ENCODE measurements at places on chromosomes 11 and 22. TPM values are rescaled to one million over a fixed set of nuclear protein-coding genes. Genes with fewer than 3 reads are reported as not detected.

The C11orf86 gene
- not detected for polyA plus RNA-seq

The IL18 gene
- 9.9 TPM for polyA plus RNA-seq

The NCF4 gene
- polyA plus RNA-seq: 2.0 TPM

The C11orf97 gene
- 0.20 TPM for polyA plus RNA-seq

The SCUBE1 gene
- polyA plus RNA-seq: 8.7 TPM

The SYT13 gene
- 12.6 TPM for polyA plus RNA-seq

The ARSA gene
- polyA plus RNA-seq: 15.2 TPM

DNA sequence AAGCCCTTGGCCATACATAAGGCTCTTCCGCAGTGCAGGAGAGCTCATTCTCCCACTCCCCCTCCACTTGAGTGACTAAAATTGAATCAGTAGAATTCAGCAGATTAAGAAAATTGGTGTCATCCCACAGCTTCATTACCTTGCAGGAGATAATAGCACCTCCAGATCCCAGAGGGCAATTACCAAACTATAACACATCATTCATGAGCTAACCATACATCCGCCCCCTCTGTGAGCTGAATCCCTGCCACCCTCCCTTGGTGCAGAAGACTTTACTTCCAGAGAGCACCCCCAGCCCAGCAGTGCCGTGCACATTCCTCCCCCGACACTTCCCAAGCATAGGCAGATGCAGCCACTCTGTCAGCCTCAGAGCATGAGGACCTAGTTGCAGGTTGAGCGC is 496.5 kb upstream of the B3GAT1 start:
- no peak for DNase-seq

GRCh38 chr11:121563003-121563402 is 110.2 kb upstream of the SORL1-AS1 start:
- DNase-seq: no peak

- no peak for DNase-seq
Measured at GRCh38 chr11:78344676-78345075, 72.9 kb downstream of the GAB2 start.

- no peak for DNase-seq
Measured at GRCh38 chr11:27452147-27452546, 20.4 kb downstream of the LGR4 start.

GRCh38 chr22:35631597-35631996 is 14.5 kb upstream of the MB start:
- DNase-seq: no peak

DNA sequence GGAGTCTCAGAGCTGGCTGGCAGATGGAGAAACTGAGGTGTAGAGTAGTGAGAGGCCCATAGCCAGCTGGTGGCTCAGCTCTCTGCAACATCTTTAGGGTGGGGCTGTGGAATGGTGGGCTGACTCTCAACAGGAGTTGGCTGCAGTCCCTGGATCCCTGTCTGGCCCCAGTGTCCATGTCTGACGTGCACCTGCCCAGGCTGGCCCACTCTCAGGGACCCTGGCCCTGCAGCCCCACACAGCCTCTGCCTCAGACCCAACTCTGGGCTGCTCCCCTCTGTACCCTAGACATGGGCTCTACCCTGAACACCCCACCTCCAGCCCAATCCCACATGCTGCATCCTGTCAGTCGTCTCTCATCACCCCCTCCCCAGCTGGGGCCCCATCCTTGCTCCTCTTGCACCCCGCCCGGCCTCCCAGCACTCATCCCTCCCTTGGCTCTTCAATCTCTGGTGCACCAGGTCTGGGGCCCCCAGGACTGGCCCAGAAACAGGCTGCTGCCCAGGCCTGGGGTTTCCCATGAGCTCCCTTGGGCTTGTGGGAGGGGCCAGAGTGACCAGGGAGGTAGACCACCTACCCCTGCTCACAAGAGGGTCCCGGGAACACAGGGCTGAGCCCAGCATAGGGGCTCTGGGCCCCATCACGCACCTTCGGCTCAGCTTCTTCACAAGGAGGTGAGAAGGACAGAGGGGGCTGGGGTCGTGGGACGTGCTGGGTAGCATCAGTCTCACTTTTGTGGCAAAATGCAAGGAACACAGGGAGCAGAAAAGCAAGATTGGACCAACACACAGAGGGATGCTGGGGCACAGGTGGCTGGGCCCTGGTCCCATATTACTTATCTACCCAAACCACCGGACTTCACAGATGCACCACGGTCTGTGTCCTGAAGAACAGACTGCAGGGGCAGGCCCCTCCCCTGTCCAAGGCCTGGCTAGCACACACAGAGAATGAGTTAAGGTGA is 31.5 kb downstream of the ARVCF start:
- no peak for DNase-seq

DNA sequence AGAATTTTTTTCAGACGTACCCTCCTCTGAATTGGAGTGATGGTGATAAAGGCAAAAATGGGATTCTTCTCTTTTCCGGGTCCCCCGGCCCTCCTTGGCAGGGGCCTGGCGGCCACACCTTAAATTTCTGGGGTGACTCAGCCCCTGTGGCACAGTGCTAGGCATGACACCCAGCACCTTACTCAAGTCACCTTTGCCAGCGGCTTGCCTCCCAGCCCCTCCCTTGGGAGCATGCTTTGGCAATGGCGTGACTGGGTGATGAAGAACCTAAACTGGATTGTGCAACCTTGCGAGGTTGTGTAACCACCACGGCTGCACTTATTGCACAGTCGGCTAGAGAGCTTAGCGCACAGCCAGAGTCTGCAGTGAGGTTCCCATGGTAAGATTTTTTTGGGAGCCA is 16.2 kb upstream of the LDLRAD3 start:
- DNase-seq: no peak

GRCh38 chr11:60942970-60943565 is 8.9 kb downstream of the SLC15A3 start:
- no peak for DNase-seq

DNA sequence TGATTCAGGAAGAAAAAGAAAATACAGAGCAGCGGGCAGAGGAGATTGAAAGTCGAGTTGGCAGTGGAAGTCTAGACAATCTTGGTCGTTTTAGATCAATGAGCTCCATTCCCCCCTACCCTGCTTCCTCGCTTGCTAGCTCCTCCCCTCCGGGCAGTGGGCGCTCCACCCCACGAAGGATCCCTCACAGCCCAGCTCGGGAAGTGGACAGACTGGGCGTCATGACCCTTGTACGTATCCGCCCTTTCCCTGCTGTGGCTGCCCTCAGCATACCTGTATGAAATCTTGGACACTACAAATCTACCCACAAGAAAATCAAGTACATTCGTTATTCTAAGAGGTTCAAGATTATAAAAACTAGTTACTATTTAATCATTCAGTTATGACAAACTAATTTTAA is 50.1 kb upstream of the CTTN start:
- DNase-seq: no peak

- no peak for DNase-seq
Measured at GRCh38 chr22:18044548-18045271, 20.3 kb upstream of the MICAL3 start.

GRCh38 chr22:43155789-43156188 is 4.4 kb downstream of the TSPO start:
- no peak for DNase-seq

- DNase-seq: no peak
Measured at GRCh38 chr22:39543095-39543494, 10.5 kb upstream of the RPS19BP1 start.

- DNase-seq: no peak
Measured at GRCh38 chr11:67416416-67417335, 1.2 kb downstream of the CARNS1 start.

DNA sequence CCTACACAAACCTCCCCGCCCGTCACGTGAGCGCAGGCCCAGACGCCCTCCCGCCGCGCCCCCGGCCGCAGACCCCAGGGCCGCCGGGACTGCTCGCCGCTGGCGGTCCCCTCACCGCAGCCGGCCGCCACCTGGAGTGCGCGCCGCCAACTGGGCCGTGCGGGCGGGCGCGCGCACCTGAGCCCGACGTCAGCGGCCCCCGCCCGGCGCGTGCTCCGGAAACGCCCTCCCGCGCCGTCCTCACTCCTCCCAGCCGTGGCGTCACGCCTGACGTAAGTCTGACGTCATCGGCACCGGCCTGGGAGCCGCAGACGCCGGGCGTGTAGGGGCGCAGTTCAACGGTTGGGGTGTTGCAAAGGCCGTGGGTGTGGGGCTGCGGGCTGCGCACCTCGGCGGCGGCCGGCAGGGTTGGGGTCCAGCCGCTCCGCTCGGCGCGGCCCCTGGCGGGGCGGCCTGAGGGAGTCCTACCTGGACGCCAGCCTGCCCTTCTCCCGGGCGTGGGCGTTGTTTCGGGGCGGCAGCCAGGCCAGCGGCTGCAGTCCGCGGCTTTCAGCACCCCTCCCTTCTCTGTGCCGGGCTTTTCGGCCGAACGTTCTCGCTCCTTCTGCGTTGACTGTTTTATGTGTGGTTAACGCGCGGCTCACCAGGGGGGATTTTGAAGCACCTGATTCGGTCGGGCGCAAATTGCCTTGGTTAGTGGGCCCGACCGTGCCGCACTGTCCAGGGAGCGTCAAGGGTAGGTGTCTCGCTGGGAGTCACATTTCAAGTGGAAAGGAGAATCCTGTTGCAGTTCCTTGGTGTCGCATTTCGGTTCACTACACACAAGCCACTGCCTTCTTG is at the start of gene JOSD1:
Gene JOSD1, minus strand, starts transcription at position 155 of the 840 bp plus-strand sequence. CDS start 956 bp downstream, outside the sequence.
- DNase-seq: peak; percentile 92

GRCh38 chr11:94885133-94885532 is 88.2 kb downstream of the CWC15 start:
- no peak for DNase-seq

Data from left kidney (tissue), 8 donors.